Dermis blood vessel endothelial cell (primary cell): ENCODE measurements at places on chromosomes 6 and 20.

DNA sequence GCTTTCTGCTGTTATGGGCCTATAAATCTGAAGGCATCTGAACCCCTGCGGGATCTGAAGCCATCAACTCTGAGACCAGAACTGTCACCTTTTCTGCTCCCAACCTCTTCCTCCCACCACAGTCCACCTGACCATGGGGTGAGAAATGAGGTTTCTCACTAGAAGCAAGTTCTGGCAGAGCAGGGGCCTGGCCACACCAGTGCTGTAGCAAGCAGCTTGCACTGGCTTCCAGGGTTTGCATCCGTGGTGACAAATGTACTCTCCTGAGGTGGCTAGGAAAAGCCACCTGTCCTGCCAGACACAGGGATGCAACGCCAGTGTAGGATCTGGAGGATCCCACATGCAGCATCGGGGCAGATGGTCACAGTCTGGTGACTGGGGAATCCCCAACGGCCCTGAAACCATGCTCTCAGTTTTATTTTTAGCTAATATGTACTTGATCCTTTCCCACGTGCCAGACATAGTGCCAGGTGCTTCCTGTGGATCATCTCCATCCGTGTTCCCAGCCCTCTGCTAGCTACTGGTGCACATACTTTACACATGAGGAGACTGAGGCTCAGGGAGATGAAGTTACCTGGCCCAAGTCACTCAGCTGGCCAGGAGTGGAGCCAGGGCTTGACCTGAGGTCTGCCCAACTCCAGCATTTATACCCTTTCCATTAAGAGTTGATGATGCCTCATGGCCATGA lies 122.1 kb upstream of the SPACA1 start:
- DNase-seq = peak; percentile 66

DNA sequence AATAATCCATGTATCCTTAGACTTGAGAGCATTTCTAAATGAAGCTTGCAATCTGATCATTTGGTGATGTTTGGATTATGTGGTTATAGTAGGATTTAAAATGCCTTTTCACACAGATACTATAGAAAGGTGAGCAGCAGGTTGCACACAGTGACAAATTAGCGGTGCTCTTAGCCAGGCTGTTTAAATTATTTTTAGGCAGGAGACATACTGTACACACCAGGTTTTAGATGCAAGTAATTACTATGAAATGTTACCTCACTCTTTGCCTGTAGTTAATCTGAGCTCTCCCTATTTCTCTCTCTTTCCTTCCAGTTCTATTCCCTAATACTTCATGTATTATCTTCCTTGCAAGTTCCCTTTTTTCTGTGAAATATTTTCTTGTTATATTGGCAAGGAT lies 191.7 kb downstream of the RIMS1 start:
- DNase-seq = no peak

- DNase-seq = peak; percentile 35
Measured at GRCh38 chr6:225121-225721, 67.1 kb upstream of the DUSP22 start.

GRCh38 chr6:99979953-99980352 lies 14.1 kb downstream of the MCHR2 start:
- no peak for DNase-seq

- DNase-seq = no peak
Measured at GRCh38 chr6:157596461-157596860, 215.5 kb downstream of the ZDHHC14 start.

GRCh38 chr6:28907394-28907793 lies 16.4 kb downstream of the TRIM27 start:
- DNase-seq = no peak

DNA sequence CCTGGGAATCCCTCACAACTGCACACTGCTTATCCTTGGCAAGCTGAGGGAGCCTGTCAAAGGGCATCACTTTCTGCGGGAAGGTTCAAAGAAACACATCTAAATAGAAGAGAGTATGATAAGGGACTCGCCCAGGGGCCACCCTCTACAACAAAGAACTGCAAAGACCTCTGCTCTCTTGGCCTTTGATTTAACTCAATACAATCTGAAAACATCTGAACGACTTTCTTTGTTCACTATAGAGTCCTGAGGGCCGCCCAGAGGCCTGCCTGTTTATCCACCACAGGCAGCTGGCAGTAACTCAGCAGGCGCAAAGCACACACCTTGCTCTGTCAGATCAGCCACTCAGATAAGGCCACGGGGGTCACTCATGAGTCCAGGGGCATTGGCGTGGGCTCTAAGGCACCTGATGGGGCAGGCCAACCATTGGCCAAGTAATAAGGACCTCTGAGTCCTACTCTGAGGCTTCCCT lies 139.3 kb downstream of the UNC5CL start:
- no peak for DNase-seq

DNA sequence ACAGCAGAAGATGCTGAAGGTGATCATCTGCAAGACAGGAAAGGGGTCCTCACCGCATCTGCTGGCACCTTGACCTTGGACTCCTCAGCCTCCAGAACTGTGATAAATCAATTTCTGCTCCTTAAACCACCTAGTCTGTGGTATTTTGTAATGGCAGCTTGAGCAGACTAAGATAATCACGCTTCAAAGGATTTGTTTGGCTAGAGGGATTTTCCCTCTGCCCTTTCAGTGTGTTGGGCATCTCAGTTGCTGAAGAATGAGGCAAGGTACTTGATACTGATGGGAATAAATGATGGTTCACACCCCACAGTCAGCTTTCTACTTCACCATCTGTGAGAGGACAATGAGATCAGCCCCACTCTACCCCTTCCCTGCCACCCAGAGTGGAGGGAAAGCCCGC lies 60.2 kb downstream of the ADAT2 start:
- DNase-seq = no peak

GRCh38 chr6:138824482-138825144 lies 28.7 kb downstream of the ECT2L start:
- DNase-seq = peak; percentile 65

DNA sequence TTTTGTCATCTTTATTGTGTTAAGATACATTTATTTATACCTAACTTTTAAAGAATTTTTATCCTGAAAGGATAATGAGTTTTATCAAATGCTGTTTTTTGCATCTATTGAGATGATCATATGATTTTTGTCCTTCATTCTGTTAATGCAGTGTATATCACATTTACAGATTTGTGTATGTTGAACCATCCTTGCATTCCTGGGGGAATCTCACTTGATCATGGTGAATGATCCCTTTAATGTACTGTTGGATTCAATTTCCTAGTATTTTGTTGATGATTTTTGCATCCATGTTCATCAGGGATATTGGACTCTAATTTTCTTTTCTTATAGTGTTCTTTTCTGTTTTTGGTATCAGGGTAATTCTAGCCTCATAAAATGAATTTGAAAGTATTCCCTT lies 38.5 kb upstream of the SLC22A3 start:
- DNase-seq = no peak

GRCh38 chr20:62405108-62405980 lies 1.7 kb downstream of the CABLES2 start:
- peak; percentile 68 for DNase-seq

- DNase-seq = peak; percentile 44
Measured at GRCh38 chr20:49482621-49483017, at the start of gene KCNB1. Gene KCNB1 (minus strand): TSS chr20:49482668. CDS start chr20:49482480, 188 bp downstream.

DNA sequence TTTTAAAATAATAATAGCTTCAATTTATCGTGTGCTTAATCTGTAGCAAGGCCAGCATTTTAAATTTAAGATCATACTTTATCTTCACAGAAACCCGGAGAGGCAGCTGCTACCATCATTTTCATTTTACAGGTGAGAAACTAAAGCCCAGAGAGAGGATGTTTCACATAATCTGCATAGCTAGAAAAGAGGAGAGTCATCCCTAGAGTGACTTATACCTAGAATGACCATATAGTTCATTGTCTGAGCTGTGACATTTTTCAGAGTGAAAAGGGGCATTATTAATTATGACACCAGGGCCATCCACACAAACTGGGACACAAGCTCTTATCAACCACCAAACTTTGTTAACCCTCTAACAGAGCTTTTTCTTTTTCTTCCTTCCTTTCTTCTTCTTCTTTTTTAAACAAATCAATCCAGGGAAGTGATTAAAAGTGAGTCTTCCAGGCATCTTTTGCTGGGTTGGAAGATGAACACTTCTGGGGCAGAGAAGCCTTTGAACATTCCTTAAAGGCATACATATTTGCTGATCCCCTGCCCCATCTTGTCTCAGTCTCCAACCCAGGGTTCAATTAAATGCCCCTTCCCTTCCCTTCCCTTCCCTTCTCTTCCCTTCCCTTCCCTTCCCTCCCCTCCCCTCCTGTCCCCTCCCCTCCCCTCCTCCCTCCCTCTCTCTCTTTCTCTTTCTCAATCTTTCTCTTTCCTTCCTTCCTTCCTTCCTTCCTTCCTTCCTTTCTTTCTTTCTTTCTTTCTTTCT lies 272.5 kb upstream of the JAG1 start:
- no peak for DNase-seq

DNA sequence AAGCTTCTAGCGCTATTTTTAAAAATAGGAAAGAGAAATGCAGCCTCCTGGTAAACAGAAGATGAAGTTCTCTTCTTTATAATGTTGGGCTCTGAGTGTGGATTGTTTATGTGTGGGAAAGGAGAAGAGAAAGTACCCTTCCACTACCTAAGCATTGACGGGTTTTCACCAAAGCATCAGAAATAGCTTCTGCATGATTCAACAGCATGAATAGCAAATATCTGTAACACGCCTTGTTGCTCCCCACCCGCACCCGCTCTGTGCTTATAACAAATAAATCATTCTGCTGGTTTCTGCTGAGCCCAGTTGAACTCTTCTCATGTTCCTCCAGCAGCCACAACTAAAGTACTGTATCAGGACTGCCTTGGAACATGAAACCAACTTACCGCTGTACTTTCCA lies 20.7 kb downstream of the TXLNB start:
- DNase-seq = no peak

DNA sequence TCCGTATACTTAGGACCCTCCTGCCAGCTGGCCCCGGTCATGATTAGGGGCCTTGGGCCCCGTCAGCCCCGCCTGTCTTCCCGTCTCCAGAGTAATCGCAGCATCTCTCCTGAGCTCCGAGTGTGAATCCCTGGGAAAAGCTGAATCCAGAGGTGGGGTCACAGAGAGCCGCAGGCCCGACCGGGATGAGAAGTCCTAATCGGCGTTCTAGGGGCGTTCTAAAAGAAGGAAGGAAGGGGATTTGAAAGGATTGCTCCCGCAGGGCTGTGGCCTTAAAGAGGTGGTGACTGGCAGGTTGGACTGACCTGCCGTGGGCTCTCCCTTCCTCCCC lies 371 bp downstream of the HMGN4 start:
- no peak for DNase-seq

- DNase-seq = no peak
Measured at GRCh38 chr20:38135271-38135650, 29.8 kb downstream of the TGM2 start.

GRCh38 chr6:137944793-137945498 lies 77.9 kb downstream of the TNFAIP3 start:
- DNase-seq = peak; percentile 64

DNA sequence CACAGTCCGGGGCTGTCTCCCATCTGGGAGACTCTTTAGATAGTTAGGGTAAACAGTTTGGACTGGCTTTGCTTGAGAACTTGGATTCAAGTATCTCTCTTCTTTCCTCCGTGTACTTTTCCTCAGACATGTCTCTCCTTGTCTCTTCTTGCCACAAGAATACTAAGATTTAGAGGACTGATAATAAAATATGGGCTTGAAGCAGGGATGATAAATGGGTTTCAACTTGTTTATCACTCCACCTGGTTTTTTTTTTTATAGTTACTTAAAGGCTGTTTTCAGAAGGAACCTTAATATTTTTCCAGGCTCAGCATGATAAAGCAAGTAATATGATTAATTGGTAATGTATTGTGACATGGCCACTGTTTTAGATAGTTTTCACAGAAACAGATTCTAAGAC lies 40.9 kb upstream of the KIF13A start:
- no peak for DNase-seq

DNA sequence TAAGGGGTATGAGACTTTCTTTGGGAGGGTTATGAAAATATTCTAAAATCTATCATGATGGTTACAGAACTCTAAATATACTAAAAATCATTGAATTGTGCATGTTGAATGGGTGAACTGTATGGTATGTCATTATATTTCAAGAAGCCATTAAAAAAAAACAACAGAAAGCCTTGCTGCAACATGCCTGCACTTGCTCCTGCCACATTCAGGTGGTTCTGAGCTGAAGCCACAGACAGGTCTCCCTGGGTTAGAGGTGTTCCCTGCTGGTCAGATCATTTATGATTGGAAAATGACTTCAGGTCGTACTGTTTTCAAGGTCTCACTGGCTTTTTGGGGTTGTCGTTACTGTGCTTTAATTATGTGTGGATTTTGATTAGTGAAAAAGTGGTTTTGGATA lies 13.3 kb downstream of the GMPR start:
- no peak for DNase-seq

GRCh38 chr20:2840967-2841531 lies 504 bp downstream of the VPS16 start:
- peak; percentile 66 for DNase-seq

- peak; percentile 89 for DNase-seq
Measured at GRCh38 chr6:12605888-12606345, 110.7 kb upstream of the PHACTR1 start.

DNA sequence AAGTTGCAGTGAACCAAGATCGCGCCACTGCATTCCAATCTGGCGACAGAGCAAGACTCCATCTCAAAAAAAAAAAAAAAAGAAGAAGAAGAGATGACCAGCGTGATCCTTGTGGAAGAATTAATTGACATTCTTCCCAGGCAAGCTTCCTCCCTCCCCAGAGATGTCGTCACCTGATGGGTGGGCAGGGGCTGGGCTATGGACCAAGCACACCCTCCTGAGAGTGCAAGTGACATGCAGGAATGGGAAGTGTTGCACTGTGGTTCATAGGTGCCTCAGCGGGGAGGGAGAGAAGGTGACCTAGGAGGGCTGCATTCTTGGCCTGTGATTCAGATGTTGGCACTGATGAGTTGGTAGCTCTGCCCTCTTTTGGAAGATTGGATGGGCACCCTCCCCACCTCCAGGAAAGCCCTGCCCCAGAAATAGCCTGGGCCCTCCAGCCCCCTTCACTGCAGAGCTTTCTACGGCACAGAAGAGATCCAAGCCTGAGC lies 37.8 kb downstream of the TAF8 start:
- DNase-seq = peak; percentile 16

DNA sequence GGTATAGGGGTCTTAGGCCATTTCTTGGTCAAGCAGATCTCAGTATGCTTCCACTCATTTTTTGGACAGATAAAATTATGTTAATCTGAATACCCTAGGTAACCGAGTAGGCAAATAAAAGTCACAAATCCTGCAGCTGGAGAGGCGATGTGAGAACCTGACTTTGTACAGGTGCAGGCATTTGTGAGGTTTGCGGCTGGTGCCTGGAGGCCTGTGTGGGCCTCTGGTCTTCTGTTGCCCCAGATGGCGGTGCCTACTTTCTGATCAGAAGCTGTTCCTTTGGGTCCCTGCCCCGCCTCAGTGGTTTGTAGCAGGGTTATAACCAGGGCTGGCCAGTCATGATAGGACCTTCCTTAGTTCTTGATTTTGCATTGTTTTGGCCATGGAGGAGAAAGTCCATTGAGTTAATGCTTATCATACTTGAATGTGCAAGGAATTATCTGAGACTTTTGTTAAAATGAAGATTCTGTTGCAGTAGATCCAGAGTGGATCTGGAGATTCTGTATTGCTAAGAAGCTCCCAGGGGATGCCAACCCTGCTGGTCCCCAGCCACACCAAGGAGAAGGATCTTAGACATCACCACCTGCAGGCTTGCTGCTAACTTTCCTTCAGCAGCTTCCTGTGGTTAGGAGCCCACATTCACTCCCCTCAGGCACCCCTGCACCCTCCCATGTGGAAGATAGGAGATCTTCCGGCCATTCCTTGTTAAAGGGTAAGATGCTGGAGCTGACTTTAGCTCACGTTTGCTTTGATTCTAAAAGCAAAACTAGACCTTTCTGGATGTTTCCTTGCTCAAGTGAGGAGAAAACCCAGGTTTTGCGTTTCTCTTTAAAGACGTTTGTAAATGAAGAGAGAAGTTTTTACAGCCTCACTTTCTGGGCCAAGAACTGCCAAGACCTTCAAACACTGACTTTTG lies 50.7 kb downstream of the LRRC1 start:
- no peak for DNase-seq
